AG04449 (cell line): ENCODE measurements at places on chromosomes 3 and 15.
A peak's percentile ranks its signal among the peaks of the same experiment; 100 is the strongest.

DNA sequence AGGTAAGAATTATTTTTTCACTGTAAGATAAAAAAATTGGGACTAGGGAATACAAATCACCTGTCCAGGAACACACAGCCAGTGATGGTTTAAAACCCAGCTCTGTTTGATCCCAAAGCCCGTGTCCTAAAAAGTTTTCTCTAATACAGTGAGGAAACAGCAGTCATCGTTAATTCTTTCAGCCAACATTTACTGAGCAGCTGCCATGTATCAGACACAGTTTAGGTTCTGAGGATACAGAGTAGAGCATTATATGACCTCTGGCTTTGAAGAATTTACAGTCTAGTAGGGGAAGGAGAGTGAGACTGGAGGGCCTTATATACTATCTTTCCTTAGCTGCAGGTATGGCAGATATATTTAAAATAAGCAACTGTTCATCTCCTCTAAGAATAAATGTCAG lies 82.7 kb downstream of the KCNMB2 start:
- no peak for DNase-seq

DNA sequence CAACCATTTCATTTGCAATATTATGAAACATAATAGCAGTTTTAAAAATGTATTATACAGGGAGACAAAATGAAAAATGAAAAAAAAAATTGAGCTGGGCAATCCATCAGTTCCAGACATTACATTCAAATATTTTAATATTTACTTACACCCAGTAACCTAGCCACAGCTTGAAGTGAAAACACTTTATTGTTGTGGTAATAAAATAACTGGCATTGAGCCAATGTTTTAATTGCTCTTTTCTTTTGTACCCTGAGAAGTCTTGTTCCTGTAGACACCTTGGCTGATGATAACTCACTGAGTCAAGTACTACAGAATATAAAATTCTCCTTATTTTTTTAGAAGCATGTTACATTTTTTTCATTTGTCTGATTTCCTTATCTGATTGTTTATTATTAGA lies 180.6 kb downstream of the ROBO1 start:
- DNase-seq = no peak

DNA sequence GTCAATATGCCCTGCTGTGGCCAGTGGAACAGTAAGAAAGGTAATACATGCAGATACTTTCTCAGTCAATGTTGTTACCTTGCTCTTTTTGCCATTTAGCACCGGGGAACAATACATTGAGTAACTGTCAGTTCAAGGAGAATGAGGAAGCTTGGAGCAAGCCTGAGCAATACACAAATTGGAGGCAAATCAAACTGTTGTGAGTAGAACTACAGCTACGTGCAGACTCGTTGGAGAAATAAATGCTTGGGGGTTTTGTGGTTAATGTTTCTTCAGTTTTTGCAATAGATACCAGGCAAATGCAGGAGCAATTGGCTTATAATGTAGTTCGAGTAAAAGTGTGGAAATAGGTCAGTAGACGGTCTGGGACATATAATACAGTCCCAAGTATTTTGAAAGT lies 587.3 kb upstream of the ROBO1 start:
- no peak for DNase-seq

DNA sequence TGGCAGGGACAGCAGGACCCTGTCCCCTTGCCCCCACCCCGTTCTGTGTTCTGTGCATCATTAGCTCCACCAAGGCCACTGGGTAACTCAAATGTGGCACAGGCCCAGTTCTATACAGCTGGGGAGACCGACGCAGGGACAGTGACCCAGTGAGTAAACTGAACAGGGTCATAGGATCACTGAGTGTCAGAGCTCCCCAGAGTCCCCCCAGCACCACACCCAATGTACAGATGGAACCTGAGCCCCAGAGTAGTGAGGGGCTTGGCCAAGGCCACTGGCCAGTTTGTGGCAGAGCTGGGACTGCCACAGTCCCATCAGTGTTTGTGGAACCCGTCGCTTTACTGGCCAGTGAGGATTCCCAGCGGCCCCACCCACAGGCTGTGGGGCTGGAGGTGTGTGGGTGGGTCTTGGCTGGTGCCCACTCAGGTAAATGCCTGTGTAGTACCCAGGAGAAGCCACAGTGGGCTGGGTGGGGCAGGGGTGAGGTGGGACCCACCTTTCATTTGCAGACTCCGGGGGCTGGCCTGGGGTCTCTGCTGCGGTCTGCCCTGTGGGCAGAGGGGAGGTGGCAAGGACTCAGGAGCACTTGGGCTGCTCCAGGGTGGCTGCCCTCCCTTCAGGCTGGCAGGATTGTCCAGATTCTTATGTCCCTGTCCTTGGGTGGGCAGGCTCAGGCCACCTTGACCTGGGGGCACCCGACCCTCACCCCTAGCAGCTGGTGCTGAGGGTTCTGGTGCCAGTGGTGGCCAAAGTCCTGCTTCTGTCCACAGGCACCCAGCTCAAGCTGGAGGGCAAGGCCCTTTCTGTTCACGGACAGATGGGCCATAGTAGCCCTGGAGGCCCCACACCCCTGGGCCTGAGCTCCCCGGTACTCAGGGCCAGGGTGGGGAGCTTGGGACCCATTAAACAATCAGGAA lies 11.6 kb upstream of the CLK3 start:
- DNase-seq = no peak

DNA sequence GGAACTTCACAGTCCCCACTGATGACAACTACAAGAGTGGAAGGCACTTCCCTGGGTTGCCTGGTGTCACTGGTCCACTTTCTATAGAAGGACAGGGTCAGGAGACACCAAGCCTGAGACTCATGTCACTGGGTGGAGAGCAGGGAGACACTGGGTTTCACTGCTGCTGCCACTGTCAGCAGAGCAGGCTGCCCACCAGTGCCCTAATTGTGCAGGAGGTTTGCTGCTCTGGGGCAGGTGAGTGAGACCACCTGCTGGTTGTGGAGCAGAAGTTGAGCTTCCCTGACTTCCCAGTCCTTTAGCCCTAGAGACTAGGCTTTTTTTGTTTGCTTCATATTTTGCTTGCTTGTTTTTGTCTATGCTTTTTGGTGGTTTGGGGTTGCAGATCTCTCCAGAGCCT lies 528.4 kb upstream of the RGMA start:
- DNase-seq = no peak

- no peak for DNase-seq
Observed at GRCh38 chr3:13111173-13111872, 38.1 kb upstream of the IQSEC1 start.

DNA sequence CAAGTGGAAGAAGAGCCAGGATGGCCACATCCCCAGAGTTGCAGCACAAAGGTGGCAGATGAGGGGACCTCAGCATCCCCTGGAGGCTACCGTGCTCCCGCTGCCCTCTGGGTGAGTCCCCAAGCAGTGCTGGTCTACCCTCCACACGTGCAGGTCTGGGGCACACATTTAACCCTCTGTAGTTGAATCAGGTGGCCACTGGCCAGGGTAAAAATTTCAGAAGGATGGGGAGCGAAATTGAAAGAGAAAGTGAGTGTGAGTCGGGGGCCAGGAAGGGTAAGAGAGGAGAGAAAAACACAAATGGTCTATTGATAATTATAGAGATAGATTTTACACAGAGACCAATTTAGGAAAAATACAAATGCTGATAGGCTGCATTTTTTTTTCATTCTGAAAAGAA lies 139.5 kb upstream of the EIF1B start:
- no peak for DNase-seq

DNA sequence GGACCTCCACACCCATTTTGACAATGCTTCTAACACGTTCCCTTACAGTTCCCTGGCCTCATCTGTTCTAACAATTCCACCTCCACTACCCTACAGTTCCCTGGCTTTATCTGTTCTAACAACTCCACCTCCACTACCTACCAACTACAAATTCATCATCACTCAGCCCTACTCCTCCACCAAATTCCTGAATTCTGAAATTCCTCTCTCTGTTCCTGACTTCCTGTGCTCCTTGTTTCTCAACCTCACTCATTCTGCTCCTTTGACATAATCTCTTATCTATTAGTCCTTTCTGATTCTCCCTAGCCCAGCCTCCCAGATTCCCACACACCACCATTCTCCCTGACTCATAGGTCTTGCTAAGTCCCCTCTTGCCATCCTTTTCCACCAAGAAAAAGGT lies 22.5 kb downstream of the UPK1B start:
- DNase-seq = no peak

GRCh38 chr3:192940129-192940528 lies 22.5 kb upstream of the MB21D2 start:
- DNase-seq = no peak

DNA sequence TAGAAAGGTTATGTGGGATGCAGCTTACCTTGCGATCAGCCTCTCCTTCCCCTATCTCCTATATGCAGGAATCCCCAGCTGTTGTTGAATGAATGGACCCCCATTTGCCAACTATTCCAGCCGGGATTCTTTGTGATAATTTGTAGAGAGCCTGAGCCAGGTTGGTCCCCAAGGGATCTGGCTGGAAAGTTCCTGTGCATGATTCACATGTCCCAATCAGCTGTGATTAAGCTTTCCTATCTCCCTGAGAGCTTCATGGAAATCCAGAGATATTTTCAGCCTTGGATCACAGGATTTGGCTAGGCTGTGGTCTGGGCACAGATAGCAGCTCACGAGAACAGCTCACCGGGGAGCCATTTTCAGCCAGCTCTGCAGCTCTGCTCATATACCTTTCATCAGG lies 76.7 kb downstream of the ARNT2 start:
- DNase-seq = peak; percentile 93

DNA sequence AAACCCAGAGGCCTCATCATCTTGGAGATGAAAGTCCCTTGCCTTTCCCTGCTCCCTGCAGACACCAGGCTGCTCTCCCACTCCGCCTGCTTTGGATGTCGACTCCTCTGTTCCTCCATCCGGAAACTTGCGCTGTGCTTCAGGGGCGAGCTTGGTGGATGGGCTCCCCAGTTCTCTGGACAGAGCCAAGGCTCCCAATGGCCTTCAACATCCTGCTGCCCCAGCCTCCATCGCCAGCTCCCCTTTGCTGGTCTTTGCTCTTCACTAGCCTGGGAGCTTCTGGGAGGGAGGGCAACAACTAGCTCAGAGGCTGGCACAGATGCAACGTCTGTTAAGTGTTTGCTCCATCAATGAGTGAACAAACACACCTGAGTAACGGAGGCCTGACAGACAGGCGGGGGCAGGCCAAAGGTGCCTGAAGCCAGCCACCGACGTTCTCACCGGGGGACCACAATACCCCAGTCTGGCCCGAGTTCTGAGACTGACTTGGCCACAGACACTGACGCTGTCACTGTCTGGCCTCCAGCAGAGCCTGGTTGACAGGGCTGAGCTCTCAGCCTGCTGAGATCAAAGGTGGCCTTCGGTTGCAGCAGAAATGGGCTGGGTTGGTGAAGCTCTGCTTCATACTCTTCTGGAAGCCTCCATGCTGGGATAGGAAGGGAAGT lies 39.0 kb downstream of the RGMA start:
- DNase-seq = no peak

- DNase-seq = no peak
Observed at GRCh38 chr15:45265506-45265905, 13.5 kb downstream of the SLC28A2 start.
